MV-4-11 (cell line): ENCODE measurements at places on chromosomes 7 and 10.

- DNase-seq, result no peak
Observed at GRCh38 chr7:45869426-45869825, 3.5 kb downstream of the CCDC201 start.

DNA sequence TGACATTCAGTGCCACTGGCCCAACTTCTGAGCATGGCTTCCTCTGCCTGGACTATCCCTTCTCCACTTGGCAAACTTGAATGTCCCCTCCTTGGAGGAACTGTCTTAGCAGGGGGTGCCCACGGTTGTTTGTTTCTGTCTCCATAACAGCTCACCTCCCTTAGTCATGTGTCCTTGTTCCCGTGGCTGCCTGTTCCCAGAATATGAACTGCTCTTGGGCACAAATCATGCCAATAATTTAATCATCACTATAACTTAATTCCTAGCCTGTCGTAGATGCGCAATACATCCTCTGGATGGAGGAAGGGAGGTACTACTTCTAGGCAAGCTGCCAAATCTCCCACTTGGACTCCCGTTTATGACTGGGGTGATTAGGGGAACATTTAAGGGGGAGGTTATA, 173.1 kb downstream of the MYOF start:
- no peak for DNase-seq

- DNase-seq, result no peak
Observed at GRCh38 chr7:141356161-141356560, 195.0 kb upstream of the AGK start.

GRCh38 chr7:110790992-110791391, 299.9 kb upstream of the LRRN3 start:
- DNase-seq, result no peak

- DNase-seq, result no peak
Observed at GRCh38 chr7:43431020-43431595, 151.8 kb upstream of the STK17A start.

- no peak for DNase-seq
Observed at GRCh38 chr10:396535-397220, 261.4 kb downstream of the ZMYND11 start.

DNA sequence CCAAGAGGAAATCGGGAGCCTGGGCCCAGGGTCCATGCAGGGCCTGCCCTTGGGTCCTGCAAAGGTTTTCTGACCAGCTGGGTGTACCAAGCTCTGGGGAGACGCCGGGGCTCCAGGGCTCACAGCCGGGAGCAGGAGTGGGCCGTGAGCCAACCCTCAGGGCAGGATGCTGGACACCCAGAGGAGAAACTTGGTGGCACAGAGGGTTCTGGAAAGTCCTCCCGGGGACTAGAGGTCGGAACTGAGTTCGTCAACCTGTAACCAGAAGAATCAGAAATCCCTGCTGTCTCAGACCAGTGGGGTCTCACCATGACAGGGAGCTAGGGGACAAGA, 29.2 kb upstream of the PPP2R2D start:
- no peak for DNase-seq

DNA sequence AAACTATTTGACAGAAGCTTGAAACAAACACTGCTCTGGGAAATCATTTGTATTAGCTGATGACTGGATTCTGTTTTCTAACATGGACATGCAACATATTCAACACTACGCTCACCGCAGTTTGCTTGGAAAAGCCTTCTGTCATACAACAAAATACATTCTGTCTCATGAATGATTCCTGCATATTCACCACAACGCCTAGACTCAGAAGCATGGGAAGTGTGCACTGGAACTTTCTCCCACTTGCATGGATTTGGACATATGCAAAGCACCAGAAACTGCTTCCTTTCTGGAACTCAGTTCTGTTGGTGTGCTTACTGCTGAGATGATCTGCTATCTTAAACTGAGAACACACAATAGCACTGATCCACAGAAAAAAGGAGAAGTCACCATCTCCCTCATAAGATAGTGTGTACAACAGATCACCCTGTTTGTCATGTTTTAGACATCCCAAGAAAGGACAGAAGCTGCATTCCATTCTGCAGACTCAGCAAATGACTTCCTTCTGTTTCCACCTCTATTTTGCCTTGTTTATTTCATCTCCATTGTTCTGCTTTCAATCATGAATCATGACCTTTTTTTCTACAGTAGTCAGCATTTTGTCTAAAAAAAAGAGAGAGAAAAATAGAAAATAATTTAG, 115.8 kb downstream of the HTR7 start:
- peak; percentile 62 for DNase-seq
